ENCODE measurements at places on chromosomes 13 and 19.

- no peak for DNase-seq
Observed at GRCh38 chr19:33906578-33907335, 110.1 kb downstream of the KCTD15 start.

DNA sequence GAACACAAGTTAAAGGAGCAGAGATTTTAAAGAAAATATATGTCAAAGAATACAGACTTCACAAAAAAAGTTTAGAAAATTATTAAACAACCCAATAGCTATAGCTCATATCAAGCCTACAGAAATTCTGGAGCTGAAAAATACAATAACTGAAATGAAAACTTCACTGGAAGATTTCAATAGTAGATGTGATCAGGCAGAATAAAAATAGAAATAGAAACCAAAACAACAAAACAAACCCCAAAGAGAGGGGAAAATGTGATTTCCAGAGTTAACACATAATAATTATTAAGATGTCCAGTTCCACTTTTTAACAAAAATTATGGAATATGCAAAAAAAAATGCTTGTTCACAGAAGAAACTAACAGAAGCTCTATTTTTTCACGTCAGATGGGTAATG lies 23.6 kb downstream of the LRRC63 start:
- no peak for DNase-seq

- DNase-seq, result no peak
Observed at GRCh38 chr13:52868190-52868589, 19.8 kb upstream of the PCDH8 start.

DNA sequence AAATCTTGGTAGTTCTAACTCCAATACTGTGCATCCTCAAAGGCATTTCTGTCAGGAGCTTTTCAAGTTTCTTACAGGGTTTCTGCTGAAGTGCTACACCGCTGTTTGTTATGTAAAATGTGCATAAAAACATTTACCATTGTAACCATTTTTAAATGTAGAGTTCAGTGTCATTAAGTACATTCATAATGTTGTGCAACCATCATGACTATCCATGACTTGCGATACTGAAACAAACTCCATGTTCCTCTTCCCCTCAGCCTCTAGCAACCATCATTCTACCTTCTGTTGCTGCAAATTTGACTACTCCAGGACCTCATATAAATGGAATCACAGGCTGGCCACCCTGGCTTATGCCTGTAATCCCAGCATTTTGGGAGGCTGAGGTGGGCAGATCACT lies 14.4 kb upstream of the SLC25A42 start:
- no peak for DNase-seq

GRCh38 chr19:31513841-31514240 lies 164.6 kb upstream of the TSHZ3 start:
- no peak for DNase-seq

GRCh38 chr13:110680852-110681251 lies 25.1 kb downstream of the CARS2 start:
- no peak for DNase-seq

DNA sequence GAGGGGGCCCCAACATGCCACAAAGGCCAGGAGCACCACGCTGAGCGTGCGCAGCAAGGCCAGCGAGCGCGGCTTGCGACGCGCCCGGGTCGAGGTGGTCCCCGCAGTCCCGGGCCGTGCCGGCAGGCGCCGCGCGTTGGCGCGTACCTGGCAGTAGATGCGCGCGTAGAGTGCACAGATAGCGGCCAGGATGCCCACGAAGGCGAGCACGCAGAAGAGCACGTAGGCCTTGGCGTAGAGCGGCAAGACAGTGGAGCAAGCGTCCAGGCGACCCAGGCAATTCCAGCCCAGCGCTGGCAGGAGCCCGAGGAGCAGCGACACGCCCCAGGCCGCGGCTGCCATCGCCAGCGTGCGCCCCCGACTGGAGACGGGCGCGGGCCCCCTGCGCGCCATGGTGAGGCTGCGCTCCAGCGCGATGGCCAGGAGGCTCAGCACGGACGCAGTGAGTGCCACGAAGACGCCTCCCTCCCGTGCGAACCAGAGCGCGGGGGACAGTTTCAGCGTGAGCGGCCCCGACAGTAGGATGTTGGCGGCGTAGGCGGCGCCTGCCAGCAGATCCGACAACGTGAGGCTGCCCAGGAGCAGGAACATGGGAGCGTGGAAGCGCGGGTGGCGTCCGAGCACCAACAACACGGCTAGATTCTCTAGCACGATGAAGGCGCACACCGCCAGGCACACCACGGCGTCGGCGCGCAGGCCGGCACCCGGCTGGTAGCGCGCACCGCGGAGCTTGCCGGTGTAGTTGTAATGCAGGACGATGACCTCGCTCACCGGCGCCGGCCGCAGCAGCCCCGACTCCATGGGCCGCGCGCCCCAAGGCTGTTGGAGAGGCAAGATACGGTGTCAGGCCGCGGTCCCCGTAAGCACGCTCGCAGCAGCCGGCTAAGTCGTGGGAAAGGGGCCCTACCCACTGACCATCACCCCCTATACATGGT lies 2.8 kb downstream of the S1PR5 start:
- DNase-seq, result no peak

- no peak for DNase-seq
Observed at GRCh38 chr13:90928109-90928508, 419.4 kb upstream of the MIR17HG start.

GRCh38 chr13:80945328-80945727 lies 604.4 kb upstream of the SPRY2 start:
- no peak for DNase-seq

DNA sequence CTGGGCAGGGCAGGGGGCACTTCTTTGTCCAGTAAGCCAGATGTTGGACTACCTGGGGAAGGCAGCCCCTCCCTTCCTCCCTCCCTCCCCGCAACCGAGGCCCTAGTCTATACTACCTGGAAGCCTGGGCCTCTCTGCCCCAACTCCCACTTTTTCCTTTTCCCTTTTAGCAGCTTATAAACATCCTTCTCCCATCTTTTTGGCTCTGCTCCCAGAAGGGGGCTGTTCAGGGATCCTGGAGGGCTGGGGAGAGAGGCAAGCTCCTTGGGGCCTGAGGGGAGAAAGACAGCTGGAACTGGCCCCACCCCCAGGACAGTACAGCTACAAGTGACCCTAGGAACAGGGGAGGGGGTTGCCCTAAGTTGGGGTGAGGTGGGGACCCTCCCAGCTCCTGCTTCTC lies 44.9 kb downstream of the LYL1 start:
- DNase-seq, result no peak

DNA sequence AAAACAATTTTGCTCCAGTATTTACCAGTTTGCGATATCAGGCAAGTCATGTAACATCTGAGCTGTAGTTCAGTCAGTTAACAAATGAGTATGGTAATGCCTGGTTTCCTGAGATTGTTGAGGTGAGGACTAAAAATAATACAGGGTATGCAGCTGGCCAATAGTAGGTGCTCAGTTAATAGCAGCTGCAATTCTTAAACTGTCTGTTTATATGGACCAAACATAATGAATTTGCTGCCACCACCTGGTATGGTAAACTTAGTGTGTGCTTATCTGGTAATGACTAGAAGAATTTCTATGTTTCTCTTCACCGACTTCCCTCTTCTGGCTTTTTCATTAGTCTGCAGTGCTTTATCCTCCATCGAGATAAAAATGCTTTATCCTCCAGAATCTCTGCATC lies 9.1 kb downstream of the ZMYM2 start:
- DNase-seq, result no peak

GRCh38 chr19:4575267-4576015 lies 16.0 kb upstream of the SEMA6B start:
- no peak for DNase-seq

DNA sequence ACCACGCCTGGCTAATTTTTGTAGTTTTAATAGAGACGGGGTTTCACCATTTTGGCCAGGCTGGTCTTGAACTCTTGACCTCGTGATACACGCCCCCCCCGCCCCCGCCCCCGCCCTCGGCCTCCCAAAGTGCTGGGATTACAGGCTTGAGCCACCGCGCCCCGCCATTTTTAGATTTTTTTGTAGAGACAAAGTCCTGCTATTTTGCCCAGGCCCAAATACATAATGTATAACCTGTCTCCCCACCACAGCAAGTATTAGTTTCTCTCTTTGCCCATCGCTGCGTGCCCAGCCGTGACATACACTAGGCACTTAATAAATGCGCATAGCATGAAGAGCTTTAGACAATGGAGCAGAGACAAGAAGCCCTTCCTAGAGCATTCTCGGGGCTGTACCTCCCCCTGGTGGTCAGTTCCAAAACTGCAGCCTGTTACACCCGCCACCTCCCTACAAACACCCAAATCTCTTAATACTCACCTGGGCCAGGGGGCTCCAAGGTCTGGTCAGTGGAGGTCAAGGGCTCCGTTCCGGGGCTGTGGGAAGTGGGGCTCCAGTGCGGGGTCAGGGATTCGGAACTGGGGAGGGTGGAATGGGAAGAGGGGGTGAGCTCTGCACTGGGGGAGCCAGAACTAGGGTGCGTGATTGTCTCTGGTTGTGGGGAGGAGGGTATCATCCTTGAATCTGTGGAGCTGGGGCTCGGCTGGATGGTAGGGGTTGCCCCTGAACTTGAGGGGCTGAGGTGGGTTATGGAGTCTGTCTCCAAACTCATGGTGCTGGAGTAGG lies 22.5 kb downstream of the IQCN start:
- peak; percentile 45 for DNase-seq

GRCh38 chr13:109494925-109495369 lies 291.4 kb downstream of the IRS2 start:
- peak; percentile 72 for DNase-seq

DNA sequence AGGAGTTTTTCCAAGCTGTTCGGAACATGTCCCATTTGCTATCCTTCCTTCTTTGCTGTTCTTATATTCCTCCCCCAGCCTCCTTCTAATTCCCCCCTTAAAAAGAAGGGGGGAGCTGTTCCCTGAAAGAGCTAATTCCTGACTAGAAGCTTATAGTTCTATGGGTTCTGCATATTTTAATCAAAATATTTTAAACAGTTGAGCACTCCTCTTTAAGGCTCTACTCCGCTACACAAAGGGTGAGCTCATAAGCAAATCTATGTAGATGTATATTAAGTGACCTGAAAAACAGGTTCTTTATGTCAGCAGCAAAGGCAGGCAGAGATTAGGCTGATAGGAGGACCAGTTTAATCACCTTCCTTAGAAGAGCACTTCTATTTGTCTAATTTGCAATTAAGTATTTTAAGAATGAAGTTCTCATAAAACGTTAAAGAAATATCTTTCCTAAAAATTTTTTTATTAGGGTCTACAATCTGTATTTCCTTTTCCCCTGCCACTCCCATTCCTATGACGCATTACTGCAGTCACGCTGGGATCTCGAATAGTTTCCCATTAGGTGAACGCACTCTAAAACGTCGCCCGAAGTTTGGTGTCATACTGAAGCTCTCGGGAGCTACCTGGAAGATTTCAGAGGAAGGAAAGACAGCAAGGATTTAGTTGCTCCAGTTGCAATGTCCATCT lies 5.2 kb downstream of the EFNB2 start:
- DNase-seq, result no peak

DNA sequence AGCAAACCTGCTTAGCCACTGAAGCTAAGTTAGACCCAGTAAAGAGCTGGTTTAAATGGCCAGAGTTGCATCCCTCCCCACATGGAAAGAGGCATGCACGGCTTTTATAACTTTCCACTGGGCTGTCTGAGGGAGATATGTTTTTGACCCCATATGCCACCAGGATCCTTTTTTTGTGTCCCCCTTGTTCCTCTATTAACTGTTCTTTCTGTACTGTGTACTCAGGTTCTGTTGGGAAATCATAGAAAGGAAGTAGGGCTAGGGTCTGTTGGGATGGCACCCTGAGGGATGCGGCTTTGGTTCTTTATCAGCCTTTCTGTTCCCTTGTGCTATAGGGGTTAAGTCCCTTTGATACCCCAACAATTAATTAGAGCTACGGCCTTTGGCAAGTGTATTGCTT lies 12.2 kb upstream of the TM9SF2 start:
- DNase-seq, result no peak

- DNase-seq, result no peak
Observed at GRCh38 chr19:23475477-23475876, 80.2 kb upstream of the ZNF91 start.

GRCh38 chr13:42981317-42981716 lies 10.7 kb downstream of the EPSTI1 start:
- DNase-seq, result no peak

DNA sequence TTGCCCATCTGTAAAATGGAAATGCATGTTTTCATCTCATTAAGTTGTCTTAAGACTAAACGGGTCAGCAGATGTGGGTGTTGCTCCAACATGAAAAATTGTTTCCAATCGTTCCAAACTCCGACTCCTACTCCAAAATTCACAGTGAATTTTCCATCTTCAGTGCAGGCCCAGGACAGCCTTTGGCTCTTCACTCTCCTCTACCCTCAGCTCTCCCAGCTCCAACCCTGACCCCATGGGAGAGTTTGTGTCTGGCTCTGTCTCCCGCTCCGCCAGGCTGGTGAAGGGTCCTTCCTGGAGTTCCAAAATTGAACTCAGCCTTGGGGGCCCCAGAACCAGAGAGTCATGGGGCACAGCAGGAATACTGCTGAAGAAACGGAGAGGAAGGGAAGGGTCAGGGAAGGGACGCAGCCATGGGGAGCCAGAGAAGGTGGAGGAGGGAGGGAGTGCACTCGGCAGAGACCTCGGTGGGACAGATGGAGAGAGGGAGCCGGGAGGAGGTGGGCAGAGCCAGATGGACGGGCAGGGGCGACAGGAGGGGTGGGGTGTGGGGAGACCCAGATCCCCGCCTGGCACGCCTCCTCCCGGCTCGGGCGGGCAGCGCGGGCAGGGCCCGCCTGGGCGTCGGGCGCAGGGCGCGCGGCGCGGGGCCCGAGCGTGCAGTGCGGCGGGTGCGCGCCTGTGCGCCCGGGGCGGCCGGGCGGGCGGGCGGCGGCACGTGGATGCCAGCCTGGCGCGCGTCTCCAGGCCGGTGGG lies 45.6 kb downstream of the CELF5 start:
- no peak for DNase-seq

DNA sequence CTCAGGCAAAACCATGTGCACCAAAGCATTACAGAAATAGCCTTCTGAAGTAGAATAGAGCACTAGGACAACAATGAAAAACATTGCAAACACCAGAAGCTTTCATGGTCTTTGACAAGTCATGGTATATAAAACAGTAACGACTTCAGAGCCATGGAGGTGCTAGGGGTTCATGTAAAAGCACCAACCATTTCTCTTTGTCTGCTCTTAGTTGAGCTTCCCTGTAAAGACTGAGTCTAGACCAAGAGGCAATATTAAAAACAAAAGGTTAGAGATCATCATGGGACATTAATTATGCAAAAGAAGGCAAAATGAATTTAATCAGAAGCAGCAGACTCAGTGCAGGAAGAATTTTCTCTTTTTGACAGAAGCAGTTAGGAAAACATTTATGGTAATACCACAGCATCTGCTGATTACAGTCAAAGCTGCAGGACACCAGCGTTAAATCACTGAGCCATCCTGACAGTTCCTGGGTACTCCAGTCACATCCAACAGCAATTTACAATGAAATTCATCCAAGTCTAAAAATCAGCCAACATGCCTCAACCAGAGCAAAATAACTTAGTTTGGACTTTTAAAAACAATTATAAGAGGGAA lies 476.8 kb downstream of the DIAPH3 start:
- DNase-seq, result no peak

DNA sequence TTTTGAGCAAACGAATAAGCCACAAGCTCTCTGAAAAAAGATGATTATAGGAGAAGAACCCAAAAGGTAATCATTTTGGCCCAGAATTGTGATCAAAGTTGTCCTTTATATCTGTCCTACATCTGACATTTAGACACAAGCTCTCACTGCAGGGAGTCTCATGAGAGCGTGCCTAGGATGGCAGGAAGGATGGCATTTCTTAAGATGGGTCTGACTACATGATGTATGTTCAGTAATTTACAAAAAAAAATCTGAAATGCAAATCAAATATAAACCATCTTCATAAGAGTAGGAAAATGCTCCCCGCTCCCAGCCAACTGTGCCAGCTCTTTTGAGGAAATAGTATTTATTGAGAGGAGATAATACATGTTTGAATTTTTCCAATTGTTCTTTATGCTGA lies 81.0 kb upstream of the MBNL2 start:
- DNase-seq, result no peak

GRCh38 chr13:106561551-106562170 lies 6.3 kb downstream of the ARGLU1 start:
- no peak for DNase-seq

Measured in NCI-H1417 treated with DMSO at 0.1 percent for 48 hours (cell line).